Lower leg skin (tissue), 4 donors: ENCODE measurements at places on chromosomes 5 and 9. TPM values are rescaled to one million over a fixed set of nuclear protein-coding genes. Genes with fewer than 3 reads are reported as not detected.

The GARIN3 gene
- not detected for total RNA-seq

DNA sequence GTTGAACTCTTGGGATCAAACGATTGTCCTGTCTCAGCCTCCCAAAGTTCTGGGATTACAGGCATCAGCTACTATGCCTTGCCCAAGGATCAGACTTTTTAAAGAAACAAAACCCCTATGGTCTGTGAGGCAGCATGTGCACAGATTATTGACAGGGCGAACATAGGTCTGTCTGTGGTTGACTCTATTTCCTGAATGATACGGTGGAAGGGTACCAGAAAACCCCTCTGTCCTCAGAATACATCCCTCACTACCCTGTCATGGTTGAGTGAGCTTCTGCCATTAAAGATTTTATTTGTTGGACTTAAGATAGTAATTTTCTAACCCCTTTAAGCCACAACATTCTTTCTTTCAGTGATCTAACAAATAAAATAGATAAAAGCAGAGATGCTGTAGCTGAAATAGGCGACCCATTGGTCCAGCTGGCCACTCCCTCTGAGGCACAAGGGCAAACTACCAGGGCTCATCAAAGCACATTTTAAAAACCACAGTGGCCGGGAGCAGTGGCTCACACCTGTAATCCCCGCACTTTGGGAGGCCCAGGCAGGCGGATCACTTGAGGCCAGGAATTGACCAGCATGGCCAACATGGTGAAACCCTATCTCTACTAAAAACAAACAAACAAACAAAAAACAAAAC, 84.9 kb upstream of the ANKRD55 start:
- DNase-seq, result no peak

DNA sequence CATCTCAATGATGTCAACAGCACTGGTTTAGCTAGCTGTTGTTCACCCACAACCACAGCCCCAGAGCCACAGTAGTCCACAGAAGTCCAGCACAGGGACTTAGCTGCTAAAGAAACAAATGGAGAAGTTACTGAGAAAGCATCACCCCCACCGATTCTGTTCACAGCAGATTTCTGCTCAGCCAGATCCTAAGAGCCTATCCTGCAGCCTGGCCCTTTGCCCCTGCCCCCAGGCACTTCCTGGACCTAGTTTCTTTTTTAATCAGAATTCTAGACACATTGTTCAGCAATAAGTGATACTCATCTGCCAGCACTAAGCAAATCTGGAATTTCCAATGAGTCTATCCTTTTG, 7.4 kb downstream of the B4GALT1 start:
- peak; percentile 90 for DNase-seq

The PCDHGA10 gene
- total RNA-seq, result 7.7 TPM

GRCh38 chr5:60487476-60487875, 212.5 kb downstream of the DEPDC1B start:
- DNase-seq, result no peak

The SPATA31A3 gene
- not detected for total RNA-seq

GRCh38 chr5:138569782-138570181, 5.4 kb downstream of the HSPA9 start:
- no peak for DNase-seq

DNA sequence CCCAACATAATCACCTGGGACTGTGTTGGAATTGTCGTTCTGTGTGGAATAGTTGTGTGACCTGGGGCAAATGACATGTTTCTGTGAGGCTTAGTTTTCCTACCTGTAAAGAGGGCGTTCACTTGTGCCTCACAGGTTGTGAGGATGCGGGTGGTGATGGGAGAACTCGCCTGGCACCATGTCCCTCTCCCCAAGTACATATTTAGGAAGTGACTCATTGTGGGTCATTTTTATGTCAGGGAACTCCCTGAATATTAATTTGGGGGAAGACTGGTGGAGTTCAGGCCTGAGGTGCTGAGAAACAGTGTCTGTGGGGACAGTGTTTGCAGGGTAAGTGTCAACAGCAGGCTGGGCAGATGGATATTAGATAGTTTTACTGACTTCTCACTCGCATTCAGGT, 144.7 kb downstream of the KDM4C start:
- no peak for DNase-seq

The KIF4B gene
- total RNA-seq, result not detected

The OSMR gene
- 25.2 TPM for total RNA-seq

GRCh38 chr9:90054810-90055209, 450.0 kb downstream of the GADD45G start:
- no peak for DNase-seq

- DNase-seq, result no peak
These were observed 370 bp upstream of the CDH6 start for GRCh38 chr5:31193116-31193515.

The SOHLH1 gene
- total RNA-seq, result not detected

The FBP2 gene
- not detected for total RNA-seq

GRCh38 chr9:137764171-137764671, 113.4 kb upstream of the CACNA1B start:
- no peak for DNase-seq

DNA sequence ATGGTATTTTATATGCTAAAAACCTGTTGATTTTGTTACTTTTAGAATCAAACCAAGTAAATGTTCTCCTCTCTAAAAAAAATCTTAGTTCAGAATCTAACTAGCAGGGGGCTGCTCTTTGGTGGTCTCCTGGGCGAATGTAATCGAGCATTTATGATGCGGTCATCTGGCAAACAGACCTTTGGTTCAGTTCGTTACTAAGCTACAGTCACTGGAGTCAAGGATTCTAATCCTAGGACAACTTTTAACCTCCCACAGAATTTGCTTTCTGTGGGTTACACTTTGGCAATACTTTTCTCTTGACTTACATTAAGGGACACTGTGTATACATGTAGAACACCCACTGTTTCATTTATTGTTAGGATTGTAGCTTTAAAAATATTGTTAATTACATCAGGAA, 26.3 kb upstream of the FREM1 start:
- DNase-seq, result no peak

The ADAMTS2 gene
- 3.7 TPM for total RNA-seq

The KIF12 gene
- 3.2 TPM for total RNA-seq

- no peak for DNase-seq
These were observed 21.0 kb downstream of the TNFSF15 start for GRCh38 chr9:114784721-114785279.

- DNase-seq, result no peak
These were observed 4.8 kb upstream of the SHOC1 start for GRCh38 chr9:111799506-111799905.

DNA sequence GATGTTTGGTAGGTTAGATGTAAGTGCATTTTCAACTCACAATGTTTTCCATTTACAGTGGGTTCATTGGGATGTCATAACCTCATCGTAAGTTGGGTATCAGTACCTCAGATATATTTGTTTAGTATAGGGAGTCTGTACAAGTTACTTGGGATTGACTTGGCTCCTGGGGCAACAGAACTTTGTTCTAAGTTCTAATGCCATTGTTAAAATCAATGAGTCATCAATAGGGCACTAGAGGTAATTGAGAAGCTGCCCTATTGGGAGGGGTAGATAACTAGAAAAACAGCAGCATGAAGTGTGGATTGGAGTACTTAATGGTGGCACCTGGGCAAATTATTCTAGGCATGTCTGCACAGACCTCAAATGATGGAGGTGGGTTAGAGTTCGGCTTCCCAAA, 272.8 kb downstream of the DOCK8 start:
- no peak for DNase-seq

DNA sequence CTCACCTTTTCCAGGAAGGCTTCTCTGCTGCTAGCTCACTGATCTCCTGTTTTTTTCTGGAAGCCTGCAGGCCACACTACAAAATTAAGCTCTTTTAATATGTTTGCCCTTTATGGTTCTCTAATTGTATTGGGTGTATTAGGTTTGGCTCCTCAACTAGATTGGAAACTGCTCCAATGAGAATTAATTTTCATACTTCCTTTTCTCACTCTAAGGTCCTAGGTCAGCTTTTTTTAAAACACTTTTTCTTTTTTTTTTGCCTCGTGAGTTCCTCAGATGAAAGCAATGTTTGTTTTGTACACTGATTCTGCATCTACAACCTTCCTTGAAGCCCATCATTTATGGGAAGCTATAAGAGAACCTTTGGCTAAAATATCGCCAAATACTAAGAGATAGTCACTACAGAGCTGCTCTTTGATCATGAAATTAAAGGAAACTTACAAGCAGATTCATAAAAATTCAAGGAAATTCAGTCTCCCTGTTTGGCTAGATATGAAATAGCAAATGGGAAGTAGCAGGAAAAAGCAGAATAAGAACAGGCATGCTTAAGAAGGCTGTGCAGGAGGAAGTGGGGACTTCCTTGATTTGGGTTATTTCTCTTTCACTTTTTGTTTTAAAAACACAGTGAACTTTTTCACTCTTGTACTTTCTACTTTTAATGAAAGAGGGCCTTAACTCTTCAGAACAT, 55.2 kb upstream of the FYB1 start:
- no peak for DNase-seq

DNA sequence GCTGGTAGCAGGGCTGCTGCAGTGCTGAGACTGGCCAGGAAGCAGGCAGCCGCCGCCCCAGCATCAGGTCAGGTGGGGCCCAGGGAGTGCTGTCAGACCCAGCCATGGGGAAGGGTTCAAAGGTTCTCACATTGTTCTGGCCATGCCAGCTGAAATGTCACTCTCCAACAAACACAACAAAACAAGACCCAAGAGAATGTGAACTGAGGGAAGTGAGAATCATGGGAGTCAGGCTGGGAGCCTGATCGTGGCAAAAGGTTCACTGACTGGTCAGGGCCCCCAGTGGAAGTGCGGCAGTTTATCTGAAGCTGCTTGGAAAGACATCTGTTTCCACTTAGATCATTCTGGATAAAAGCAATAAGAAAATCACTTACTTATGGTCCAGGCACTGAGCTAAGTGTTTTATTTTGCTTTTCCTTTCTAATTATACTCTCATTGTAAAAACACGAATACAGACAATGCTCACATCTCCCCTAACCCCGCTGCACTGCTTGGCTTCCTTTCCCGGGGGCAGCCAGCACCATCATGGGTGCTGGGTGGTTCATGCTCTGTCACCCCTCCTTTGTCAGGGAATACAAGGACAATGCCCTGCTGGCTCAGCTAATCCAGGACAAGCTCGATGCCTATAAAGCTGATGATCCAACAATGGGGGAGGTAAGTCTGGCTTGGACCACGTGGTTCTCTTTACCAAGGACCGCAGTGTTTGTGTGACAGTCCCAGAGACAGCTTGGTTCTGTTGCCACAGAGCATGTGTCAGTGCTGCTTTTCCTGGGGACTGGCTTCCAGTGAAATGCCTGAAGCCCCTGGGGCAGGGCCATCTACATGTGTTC, 41.9 kb upstream of the CFAP157 start:
- DNase-seq, result no peak

DNA sequence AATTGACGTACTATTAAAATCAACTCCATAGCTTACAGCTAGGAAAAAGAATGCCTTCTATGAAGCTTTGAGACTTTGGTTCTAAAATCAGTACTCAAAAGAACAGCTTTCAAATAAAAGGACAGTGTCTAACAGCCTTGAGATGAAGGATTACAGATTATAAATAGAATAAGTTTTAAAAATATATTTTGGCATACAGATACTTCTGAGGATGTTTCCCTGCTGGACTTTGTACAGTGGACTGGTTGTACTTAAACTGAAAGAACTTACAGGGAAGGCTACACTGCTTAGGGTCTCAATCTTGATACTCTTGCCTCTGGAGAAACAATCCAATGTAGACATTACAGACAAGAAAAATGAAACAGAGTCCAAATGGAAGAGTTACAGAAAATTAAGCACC, 452.7 kb downstream of the CETN3 start:
- no peak for DNase-seq

DNA sequence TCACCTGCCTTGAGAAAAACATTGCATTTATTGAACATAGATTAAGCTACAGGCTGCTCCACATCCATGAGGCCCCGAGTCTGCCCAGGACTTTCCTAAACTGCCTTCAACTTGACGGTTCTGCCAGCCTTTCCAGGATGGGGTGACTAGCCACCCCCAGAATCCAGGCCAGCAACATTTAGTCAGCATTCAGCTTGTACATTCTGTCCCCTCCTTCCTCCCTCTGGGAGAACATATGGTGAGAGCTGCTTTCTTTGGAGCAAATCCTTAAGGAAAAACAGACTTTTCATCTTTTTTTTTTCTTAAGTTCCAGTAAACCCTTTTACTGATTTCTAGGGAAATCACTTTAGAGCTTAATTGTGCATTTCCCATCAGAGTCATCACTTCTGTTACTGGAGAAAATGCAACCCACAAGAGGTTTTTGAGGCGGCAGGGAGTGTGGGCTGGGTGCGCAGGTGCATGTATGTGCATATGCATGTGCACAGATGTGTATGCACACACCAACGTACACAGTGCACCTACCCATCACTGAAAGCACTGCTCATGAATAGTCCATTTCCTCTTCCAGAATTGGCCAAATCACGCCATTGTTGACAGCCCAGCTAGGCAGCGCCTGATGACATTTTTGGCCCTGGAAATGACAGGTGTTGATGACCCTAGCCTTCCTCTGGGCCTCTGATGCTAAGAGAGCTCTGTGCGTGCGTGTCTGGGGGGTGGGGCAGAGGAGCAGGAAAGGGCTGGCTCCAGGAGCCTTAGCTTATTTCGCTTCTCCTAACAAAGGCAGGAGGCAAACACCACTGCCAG, 145.6 kb downstream of the HSD17B3 start:
- peak; percentile 72 for DNase-seq
